LHCN-M2 (cell line): ENCODE measurements at places on chromosomes 4 and X. TPM values are rescaled to one million over a fixed set of nuclear protein-coding genes. Genes with fewer than 3 reads are reported as not detected.

The HSFX4 gene
- total RNA-seq, result not detected in 2 replicates

DNA sequence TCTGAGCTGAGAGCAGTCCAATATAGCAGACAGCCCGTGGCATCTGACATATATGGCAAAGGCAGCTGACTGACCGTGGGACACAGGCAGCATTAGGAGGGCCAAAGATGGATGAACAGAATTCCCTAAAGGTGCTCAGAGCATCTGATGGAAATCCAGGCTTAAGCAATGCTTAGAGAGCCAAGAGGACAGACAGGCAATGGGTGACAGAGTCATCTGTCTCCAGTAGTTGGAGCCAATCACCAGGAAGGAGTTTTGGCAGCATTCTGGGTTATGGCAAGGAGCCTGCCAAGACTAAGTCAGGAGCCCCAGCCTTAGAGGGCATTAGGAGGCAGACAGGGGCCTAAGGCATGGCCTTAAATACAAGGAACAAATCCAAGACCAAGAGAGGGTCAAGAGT, 153.3 kb upstream of the USP9X start:
- DNase-seq, result peak; percentile 43

GRCh38 chr4:123619895-123620294, 223.3 kb downstream of the SPRY1 start:
- no peak for DNase-seq

- no peak for DNase-seq
Observed at GRCh38 chr4:56723201-56723605, 42.1 kb upstream of the HOPX start.

DNA sequence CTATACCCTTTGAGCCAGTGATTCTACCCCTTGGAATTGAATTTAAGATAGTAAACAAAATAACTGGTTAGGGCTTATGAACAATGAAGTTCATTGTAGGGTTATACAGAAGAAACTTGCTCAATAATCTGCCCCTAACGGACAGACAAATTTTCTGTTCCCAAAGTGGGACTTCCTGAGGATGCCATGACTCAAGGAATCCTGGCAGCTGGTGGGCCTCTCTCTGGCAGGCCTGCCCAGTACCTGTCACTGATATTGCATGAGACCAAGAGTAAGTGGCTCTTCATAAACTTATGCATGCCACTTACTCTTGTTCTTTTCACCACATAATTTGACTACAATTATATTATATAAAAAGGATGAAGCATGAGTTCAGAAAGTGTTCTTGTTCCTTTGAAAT, 41.5 kb downstream of the GPRIN3 start:
- peak; percentile 12 for DNase-seq
